DMS153 (cell line): ENCODE measurements at places on chromosomes 2 and 18.
A peak's percentile ranks its signal among the peaks of the same experiment; 100 is the strongest.

DNA sequence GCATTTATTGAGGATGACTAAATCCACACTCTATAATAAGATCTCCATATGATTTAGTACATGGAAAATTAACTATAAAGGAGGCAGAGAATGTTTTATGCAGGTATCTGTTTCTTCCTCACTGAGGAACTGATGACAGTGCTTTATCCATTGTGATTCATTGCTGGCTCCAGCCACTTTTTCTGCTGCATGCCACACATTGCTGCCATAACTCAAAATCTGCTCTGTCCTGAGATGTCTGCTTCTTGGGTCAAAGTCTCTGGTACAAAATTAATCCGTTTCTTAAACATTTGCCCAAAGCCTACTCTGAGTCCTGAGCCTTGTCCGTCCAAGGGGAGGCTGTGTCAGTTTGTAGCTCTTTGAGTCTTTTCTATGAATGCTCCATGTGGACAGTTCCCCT lies 15.5 kb upstream of the ARHGAP28 start:
- no peak for DNase-seq

DNA sequence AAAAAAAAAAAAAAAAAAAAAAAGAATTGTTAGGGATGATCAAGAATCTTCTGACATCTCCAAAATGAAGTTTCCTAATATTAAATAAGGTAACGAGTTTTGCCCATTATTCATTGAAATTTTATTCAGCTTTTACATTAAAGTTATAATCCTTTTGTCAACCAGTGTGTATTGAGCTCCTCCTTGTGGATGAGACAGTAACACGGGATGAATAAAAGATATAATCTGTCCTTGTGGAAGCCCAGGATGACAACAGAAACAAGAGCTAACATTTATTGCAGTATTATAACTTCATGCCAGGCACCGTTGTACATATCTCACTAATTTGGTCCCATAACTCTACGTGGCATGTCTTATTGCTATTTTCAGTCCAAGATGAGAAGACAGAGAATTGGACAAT lies 33.4 kb upstream of the SERPINB7 start:
- DNase-seq: no peak

DNA sequence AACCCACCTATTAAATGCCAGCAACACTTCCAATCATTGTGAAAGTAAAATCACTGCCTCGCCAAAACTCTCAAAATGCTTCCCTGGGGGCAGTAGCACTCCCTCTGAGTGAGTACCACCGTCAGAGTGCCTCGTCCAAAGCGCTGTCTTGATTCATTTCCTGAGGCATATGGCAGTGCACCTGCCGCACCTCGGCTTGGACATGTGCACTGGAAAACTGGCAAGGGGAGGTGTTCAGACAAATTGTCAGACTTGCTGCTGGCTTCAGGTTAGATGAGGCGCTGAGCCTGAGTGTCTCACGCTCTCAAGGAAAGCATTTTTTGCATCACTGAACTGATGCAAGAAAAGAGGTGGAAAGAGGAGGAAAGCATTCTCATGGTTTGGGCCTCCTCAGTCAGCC lies 132.8 kb downstream of the ATL2 start:
- no peak for DNase-seq

- no peak for DNase-seq
Observed at GRCh38 chr2:42752314-42752713, 11.6 kb downstream of the OXER1 start.

- DNase-seq: no peak
Observed at GRCh38 chr2:119525614-119526013, 1.3 kb upstream of the SCTR start.

DNA sequence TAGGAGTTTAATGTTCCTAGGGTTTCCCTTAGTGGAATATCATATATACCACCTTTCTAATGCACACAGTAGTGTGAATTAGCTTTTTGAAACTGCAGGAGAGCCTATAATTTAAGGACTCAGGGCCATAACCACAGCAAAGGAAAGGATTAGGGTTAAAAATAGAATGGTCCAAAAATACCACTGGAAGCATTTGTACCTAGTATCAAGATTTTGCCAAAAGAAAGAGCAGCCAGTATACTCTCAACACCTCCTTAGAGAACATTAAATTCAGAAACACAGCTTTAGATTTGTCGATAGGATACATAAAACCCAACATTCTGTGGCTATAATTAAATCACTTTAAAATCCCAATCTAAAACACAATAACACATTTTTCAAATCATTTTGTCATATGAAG lies 634.9 kb downstream of the EPHA4 start:
- DNase-seq: no peak

GRCh38 chr18:48800876-48801727 lies 149.7 kb downstream of the SMAD7 start:
- DNase-seq: no peak

GRCh38 chr2:53629501-53629900 lies 138.1 kb upstream of the CHAC2 start:
- no peak for DNase-seq

DNA sequence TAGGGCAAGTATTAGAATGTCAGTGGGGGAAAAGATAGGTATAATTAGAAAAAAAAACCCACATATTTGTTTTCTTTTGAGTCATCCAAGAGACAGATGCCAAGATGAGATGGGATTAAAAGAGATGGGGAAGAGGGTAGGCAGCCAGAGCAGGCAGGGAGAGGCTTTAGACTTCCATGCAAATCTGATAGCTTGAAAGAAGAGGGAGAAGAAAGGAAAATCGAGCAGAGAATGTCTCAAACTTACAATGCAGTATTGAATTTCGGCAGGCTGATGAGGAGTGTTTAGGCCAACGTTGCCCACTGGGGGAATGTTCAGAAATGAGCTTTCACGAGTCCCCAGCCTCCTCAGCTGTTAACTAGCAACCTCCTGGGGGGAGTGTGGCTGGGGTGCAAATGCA lies 91.3 kb downstream of the SPATS2L start:
- DNase-seq: no peak

GRCh38 chr2:14967729-14968128 lies 335.2 kb downstream of the LRATD1 start:
- DNase-seq: no peak

GRCh38 chr18:58438161-58438957 lies 190.5 kb downstream of the ALPK2 start:
- no peak for DNase-seq

DNA sequence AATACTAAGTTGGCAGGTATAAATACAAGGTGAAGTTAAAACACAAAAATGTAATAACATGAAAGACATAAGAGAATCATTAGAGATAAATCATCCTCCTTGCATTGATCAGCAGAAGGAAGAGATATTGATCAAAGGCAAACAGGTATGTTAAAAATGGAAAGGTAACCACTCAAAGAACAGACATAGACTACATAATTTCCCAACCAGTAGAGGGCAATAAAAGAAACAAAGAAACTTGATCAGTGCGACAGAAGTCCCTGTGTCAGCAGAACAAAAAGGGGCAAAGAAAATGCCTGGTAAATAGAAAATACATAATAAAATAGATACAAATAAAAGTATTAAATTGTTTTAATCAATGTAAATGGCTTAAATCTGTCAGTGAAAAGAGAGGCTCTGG lies 53.6 kb downstream of the FAM228A start:
- DNase-seq: peak; percentile 13

- no peak for DNase-seq
Observed at GRCh38 chr2:230583581-230583980, 129.1 kb upstream of the CAB39 start.

- DNase-seq: no peak
Observed at GRCh38 chr2:163466331-163467250, 269.2 kb downstream of the FIGN start.

GRCh38 chr18:12748671-12749070 lies 45.8 kb downstream of the PSMG2 start:
- no peak for DNase-seq

DNA sequence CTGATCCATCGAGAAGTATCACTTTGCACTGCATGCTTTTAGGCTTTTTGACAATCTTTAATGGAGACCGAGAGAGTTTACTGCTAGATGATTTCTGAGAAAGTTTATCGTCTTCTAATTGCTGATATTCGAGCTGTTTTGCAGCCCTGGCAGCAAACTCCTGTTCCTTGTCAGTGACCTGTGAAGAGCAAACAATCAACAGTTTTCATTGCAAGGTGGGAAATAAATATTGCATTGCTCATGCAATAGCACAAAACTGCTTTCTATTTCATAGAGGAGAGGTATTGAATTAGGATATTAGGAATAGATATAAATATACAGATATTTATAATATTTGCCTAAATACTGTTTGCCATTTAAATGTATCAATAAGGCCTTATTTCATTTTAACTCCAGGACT lies 65.5 kb downstream of the EPB41L3 start:
- no peak for DNase-seq

DNA sequence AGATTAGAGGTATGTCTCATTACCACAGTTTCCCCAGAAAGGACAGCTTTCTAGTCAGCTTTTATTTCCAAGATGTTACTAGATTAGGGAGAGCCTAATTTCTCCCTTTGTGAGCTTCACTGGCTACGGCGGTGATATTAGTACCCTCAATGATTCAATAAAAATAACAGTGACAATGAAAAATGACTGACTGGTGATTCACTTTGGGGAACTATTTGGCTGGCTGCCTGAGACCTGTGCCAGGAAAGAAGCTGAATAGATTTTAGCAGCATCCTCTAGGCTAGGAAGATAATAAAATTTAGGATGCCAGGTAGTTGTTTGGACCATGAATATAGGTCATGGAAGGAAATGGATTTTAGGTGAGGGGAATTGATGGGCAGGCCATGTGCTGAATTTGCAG lies 178.7 kb downstream of the FMNL2 start:
- DNase-seq: peak; percentile 10

- no peak for DNase-seq
Observed at GRCh38 chr2:102061286-102061699, 69.5 kb downstream of the IL1R2 start.

DNA sequence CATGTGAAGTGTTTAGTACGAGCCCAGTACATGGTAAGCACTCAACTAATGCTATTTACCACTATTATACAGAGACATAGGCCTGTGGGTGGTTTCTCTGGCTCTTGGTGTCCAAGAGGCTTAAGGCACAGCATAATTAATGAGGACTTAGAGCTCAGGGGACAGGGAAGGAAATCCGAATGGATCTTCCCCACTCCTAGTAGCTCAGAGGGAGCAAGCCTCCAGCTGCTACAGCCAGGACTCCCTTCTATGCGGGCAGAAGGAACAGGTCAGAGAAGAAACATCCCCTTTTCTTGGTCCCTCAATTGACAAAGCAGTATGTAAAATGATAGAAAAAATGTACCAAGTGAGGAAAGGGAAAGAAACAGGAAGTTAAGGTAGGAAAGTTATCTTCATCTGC lies 261.3 kb upstream of the STON1 start:
- DNase-seq: no peak

DNA sequence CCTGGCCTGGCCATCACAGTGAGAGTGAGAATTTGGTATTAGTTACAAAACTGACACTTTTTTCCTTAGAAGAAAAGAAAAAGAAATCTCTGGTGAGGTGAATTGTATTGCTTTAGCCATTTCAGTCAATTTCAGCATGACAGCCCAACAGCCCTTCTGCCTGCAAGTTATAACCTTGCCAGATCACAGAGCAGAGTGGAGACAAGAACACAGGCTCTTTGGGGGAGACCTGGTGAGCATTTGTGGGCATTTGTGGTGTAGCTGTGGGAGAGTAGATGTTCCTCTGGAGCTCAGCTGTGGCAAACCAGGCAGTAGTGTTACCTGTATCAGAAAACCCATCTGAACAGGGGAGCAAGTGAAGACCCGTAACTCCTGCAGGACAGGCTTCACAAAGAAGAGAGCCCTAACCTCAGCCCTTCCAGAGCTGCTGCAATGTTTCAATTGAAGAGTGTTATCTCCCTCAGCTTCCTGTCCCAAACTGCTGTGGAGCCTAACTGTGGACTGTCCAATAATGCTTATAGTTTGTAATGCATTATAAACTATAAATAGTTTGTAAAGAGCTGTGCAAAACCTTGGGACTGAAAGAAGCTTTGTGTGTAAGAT lies 22.8 kb upstream of the DLX1 start:
- no peak for DNase-seq

DNA sequence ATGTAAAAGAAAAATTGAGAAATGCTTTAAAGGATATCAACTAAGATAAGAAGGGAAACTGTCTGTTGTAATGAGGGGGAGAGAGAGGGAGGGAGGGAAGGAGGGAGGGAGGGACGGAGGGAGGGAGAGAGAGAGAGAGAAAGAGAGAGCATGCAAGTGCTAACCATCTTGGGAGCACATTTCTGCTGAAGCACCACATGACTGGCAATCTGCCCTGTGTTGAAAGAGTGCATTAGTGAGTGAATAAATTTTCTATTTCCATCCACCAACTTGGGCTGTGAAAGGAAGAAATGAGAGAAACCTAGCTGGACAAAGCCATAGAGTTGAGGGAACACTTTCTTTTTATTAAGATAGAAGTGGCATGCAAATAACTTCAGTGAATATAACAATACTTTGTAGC lies 110.7 kb downstream of the TMX3 start:
- DNase-seq: no peak

DNA sequence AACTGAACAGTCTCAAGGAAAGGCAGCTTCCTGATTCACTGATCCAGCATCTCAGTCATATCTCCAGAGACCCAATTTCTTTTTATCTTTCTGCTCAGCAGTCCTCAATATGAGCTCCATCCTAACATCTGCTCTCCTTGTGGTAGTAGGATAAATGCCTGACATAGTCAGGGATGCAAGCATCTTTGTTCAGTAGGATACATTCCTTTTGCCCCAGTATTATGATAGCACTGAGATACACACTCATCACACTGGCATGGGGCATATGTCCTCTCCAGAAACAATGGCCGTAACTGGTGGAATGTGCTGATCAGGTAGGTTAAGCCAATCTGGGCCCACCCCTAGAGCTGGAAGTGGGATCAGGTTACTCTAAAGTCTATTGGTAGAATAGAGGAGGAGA lies 207.2 kb downstream of the ETAA1 start:
- no peak for DNase-seq

DNA sequence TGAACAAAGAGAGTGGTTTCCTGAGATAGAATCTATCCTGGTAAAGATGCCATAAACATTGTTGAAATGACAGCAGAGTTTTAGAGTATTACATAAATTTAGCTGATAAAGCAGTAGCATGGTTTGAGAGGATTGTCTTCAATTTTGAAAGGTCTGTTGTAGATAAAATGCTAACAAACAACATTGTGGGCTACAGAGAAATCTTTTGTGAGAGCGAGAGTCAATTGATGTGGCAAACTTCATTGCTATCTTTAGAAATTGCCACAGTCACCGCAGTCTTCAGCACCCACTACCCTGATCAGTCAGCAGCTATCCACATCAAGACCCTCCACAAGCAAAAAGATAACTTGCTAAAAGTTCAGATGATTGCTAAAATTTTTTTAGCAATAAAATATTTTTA lies 17.5 kb downstream of the VRK2 start:
- DNase-seq: no peak

- no peak for DNase-seq
Observed at GRCh38 chr2:96423291-96423690, 81.9 kb downstream of the NEURL3 start.

DNA sequence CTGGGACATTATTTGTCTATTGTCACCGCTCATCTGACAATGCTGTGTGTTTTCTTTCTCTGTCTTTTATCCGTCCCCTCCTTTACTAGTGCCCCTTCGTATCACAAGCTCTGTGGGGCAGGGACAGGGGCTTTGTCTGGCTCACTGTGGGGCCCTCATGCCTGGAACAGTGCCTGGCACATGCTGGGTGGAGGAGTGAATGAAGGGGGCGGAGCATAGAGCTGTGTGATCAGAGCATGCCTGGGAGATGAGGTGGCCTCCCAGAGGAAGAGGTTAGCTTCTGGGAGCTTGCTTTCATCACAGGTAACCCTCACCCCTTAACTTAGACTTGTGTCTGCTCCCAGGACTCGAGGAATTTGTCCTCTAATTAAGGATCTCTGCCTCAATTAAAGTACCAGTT lies 16.4 kb downstream of the MTCL1 start:
- DNase-seq: no peak

- DNase-seq: no peak
Observed at GRCh38 chr18:33583901-33584300, 5.9 kb downstream of the ASXL3 start.
